ENCODE measurements at places on chromosomes 11 and 22. TPM values are rescaled to one million over a fixed set of nuclear protein-coding genes. Genes with fewer than 3 reads are reported as not detected.

DNA sequence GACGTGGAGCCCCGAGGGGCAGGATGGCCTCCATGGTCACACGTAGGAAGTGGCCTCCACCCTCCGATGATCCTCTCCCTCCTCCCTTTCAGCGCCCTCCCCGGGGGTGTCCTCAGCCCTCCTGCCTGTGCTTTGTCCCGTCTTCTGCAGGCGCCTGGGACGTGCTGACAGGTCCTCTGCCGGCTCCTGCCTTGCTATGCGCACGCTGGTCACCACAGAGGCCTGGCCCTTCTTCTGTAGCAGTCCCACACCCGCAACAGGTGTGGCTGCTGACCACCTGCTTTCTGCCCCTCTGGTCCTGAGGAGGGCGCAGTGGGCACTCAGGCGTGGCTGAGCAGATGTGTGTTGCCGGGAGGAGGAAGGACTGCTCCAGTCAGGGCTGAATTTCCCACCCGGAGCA lies 27.7 kb upstream of the PPP6R3 start:
- peaks cover 11% of the 10 kb centered on the region for H3K4me1 ChIP-seq
- peaks cover 4% of the 10 kb centered on the region for H3K36me3 ChIP-seq
- no peak overlapping the region for H3K4me3 ChIP-seq
- no peak overlapping the region for H3K27ac ChIP-seq

P4HA3 gene
- 3.3 TPM for total RNA-seq

- no peak for DNase-seq
- no peaks in the 10 kb centered on the region for H3K36me3 ChIP-seq
- peaks cover 35% of the 10 kb centered on the region for H3K27me3 ChIP-seq
- peaks cover 2% of the 10 kb centered on the region for H3K4me1 ChIP-seq
- peak overlapping the region; percentile 39 for H3K4me3 ChIP-seq
These were observed 3.7 kb downstream of the FAM180B start for GRCh38 chr11:47589977-47590861.

DNA sequence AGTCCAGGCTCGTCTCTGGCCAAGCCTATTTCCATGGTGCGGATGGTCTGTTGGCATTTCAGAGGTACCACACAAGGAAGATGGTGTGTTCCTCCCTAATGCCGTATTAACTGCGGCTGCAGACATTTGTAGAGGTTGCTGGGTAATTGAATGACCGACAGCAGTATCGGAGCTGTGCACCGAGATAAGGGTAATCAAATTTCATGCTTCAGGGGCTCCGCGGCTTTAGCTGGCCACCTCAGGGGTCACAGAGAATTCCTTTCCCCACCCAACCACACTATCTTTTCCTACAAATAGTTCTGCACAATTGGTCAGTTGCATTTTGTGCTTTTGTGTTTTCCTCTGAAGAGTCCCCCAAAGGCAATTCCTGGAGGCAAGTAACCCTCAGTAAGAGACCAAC lies 297.4 kb downstream of the OPCML start:
- no peak overlapping the region for H3K4me3 ChIP-seq
- H3K4me1 ChIP-seq = no peaks in the 10 kb centered on the region
- no peak for DNase-seq
- no peaks in the 10 kb centered on the region for H3K36me3 ChIP-seq
- no peak overlapping the region for H3K27ac ChIP-seq

GRCh38 chr22:38513063-38513462 lies 7.0 kb upstream of the DDX17 start:
- no peak for DNase-seq
- H3K4me3 ChIP-seq = no peak overlapping the region
- no peak overlapping the region for H3K27ac ChIP-seq
- H3K36me3 ChIP-seq = no peaks in the 10 kb centered on the region
- no peaks in the 10 kb centered on the region for H3K27me3 ChIP-seq

DNA sequence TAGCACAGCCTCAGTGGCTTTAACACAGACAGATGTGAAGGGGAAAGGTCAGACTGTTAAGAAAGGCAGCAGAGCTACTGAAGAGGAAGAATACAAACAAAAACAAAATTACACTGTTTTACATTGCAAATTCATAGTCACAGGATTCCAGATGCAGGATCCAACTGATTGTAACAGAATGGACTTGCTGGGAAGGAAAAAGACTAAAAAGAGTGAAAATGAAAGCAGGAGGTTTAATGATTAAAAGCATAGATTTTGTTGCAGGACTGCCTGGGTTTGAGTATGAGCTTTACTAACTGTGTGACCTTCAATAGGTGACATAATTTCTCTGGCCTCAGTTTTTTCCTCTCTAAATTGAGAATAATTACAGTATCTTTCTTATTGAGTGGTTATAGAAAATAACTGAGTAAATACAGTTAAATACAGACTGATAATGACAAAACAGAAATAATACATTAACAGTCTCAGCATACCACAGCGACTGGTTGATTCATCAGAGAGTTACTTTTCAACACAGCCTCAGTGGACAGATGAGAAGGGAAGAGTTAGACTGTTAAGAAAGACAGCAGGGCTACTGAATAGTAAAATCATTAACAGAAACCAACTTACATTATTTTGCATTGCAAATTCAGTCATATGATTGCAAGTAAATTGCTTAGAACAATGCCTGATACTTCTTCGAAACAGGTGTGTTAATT lies 704.2 kb upstream of the TENM4 start:
- H3K4me3 ChIP-seq = no peak overlapping the region
- H3K4me1 ChIP-seq = no peaks in the 10 kb centered on the region
- H3K27me3 ChIP-seq = no peaks in the 10 kb centered on the region
- H3K36me3 ChIP-seq = no peaks in the 10 kb centered on the region

DNA sequence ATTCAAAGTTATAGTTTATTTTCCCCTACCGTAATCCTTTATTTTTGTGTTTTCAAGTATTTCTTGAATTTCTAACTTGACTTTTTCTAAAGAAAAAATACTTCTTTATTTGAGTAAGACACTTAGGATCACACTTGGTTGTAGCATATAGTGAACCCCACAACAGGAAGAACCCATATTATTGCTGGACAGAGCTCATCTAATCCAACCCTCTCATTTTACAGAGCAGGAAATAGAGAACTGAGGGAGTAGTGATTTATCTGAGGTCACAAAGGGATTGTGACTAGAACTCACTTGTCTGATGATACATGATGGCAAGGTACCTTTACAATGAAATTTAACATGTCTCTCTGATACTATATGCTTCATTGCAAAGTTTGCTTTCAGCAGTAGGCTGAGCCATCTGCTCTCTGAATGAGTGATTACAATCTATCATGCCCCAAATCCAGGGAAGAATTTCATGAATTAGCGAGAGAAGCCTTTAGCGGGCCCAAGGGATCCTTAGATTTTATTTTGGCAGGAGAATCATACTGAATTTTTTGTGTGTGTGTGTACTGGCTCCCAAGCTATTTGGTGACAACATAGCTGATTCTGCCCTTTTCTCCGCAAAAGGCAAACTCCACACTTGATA lies 9.8 kb downstream of the SLC17A6 start:
- no peak overlapping the region for H3K4me3 ChIP-seq
- DNase-seq = no peak
- H3K36me3 ChIP-seq = no peaks in the 10 kb centered on the region
- H3K27ac ChIP-seq = no peak overlapping the region

DNA sequence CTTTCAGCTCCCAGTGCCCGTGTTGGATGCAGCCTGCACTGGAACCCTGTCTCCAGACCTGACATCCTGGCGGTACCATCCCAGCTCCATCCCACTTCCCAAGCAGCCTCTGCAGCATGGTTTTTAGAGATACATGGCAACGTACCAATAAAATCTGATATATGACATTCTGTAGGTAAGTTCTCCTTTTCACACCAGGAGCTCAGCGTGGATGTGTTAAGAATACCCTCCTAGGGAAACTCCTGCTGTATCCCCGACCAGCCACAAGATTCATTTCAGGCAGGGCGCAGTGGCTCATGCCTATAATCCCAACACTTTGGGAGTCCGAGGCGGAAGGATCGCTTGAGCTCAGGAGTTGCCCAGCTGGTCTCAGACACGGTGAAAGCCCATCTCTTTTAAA lies 15.4 kb downstream of the APOL5 start:
- H3K4me3 ChIP-seq = no peak overlapping the region
- no peaks in the 10 kb centered on the region for H3K27me3 ChIP-seq
- H3K36me3 ChIP-seq = no peaks in the 10 kb centered on the region
- no peak for DNase-seq

DNA sequence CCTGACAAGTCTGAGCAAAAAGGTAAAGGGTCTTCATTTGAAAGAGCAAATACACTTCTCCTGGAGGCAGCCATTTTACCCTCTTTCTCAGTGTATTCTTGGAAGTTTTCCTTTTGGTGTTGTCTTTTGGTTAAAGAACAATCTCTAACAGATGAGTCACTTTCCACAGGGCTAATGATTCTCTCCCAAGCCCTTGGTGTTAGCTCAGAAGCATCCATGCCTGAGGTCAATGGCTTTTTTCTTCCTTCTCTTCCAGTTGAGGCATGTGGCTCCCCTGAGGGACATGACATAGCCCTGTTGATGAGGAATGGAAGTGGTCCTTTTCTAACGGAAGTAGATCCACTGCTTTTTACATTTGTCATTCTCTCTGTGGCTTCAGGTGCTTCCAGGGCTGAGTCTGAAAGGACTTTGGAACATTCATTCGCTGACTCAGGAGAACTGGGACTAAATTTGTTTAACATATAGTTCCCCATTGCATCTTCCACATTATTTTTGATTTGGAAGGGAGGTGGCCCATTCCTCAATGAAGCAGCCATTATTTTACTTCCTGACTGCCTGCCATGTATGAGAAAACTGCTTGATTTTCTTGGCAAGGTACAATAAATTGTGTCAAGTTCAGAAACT lies 13.8 kb upstream of the POGLUT3 start:
- peak; percentile 87 for DNase-seq
- no peaks in the 10 kb centered on the region for H3K27me3 ChIP-seq
- no peaks in the 10 kb centered on the region for H3K36me3 ChIP-seq
- peaks cover 4% of the 10 kb centered on the region for H3K4me1 ChIP-seq

DNA sequence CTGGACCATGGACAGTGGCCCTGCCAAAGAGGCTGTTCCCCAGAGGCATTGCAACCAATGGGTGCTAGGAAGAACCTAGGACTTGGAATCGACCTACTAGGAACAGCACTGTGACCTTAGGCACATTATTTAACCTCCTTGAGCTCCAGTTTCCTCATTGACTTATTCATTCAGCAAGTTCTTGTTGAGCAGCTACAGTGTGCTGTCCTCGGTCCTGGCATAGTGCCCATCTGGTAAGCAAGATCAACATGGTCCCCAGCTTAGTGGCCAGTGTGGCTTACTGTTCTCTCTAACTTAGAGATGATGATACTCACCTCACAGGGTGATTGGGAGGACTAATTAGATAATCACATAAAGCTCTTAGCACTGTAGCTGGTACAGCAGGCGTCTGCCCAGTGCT lies 8.2 kb downstream of the ABCG4 start:
- H3K27ac ChIP-seq = no peak overlapping the region
- H3K36me3 ChIP-seq = no peaks in the 10 kb centered on the region
- peaks cover 4% of the 10 kb centered on the region for H3K27me3 ChIP-seq
- H3K4me1 ChIP-seq = no peaks in the 10 kb centered on the region
- no peak for DNase-seq
- H3K4me3 ChIP-seq = no peak overlapping the region

PHLDA2 gene
- total RNA-seq = 78.8 TPM

DNA sequence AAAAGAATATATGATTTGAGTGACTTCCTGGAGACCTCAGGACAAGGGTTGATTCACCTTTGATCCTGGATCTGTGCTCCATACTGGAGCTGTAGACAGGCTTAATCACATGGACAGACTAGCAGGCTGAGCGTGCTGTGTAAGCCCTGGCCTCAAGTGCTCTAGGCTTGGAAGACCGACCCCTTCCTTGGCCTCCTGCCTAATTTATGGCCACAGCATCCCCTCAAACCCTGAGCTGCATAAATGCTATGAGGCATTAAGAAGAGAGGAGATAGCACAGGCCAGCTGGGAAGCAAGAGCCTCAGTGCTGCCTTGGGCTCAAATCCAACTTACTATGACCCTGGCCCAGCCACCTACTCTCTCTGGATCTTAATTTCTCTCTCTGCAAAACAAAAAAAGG lies 385.1 kb downstream of the BUD13 start:
- no peak for DNase-seq
- H3K27ac ChIP-seq = no peak overlapping the region
- no peaks in the 10 kb centered on the region for H3K27me3 ChIP-seq
- H3K36me3 ChIP-seq = no peaks in the 10 kb centered on the region

- H3K27ac ChIP-seq = no peak overlapping the region
- H3K36me3 ChIP-seq = no peaks in the 10 kb centered on the region
- DNase-seq = no peak
These were observed 8.3 kb downstream of the PRR5L start for GRCh38 chr11:36304351-36304750.

DNA sequence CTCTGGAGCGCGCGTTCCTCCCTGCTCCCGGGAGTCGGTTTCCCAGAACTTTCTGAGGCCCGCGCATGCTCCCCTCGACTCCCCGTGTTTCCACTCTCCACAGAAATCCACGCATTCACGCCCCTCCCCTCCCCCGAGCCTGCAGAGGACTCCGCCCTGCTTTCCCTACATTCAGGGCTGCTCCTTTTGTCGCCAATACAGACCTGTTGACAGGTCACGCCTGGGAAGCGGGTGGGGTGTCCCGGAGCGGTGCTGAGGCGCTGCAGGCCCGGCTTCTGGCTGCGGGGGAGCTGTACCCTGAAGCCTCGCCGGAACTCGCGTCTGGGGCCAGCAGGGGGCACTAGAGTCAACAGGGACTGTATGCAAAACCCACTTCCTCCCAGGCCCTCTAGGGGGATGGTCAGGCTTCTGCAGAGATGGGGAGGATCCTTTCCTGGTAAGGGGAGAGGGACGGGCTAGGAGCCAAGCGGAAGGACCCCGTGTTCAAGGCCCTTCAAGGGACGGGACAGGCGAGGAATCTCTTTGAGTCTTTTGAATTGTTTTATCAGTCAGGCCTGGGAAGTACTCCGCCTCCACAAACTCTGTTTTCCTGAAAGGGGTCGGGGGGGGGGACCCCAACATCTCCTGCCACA lies at the start of gene PRAME:
PRAME (minus strand) TSS at position 294 of the 632 bp plus-strand sequence. CDS start 2,433 bp downstream, outside the sequence.
- no peak within 1 kb of the TSS for H3K4me3 ChIP-seq
- H3K36me3 ChIP-seq = no peaks in the 10 kb centered on the region
- no peak for DNase-seq
- H3K27ac ChIP-seq = no peak within 1 kb of the TSS

NNMT gene
- total RNA-seq = 394 TPM

- H3K27me3 ChIP-seq = no peaks in the 10 kb centered on the region
- DNase-seq = no peak
- H3K36me3 ChIP-seq = no peaks in the 10 kb centered on the region
- H3K4me3 ChIP-seq = no peak overlapping the region
- no peaks in the 10 kb centered on the region for H3K4me1 ChIP-seq
- H3K27ac ChIP-seq = no peak overlapping the region
These were observed 576.9 kb upstream of the ANO5 start for GRCh38 chr11:21615955-21616371.

GRCh38 chr11:8586805-8587204 lies 7.2 kb downstream of the STK33 start:
- peaks cover 6% of the 10 kb centered on the region for H3K4me1 ChIP-seq
- H3K4me3 ChIP-seq = no peak overlapping the region
- no peaks in the 10 kb centered on the region for H3K36me3 ChIP-seq
- DNase-seq = no peak

- no peak for DNase-seq
- no peaks in the 10 kb centered on the region for H3K4me1 ChIP-seq
- no peak overlapping the region for H3K27ac ChIP-seq
These were observed 72.8 kb downstream of the MED15 start for GRCh38 chr22:20580179-20580578.
